ENCODE measurements at places on chromosomes 3 and 15. TPM values are rescaled to one million over a fixed set of nuclear protein-coding genes. Genes with fewer than 3 reads are reported as not detected.

FBXW12 gene
- polyA plus RNA-seq: not detected

- no peak for DNase-seq
- no peak overlapping the region for H3K4me3 ChIP-seq
- H3K27me3 ChIP-seq: no peaks in the 10 kb centered on the region
- no peaks in the 10 kb centered on the region for H3K36me3 ChIP-seq
- no peak overlapping the region for H3K27ac ChIP-seq
Measured at GRCh38 chr3:55165278-55165677, 237.4 kb upstream of the LRTM1 start.

- peaks cover 13% of the 10 kb centered on the region for H3K36me3 ChIP-seq
- no peak overlapping the region for H3K4me3 ChIP-seq
- H3K4me1 ChIP-seq: no peaks in the 10 kb centered on the region
Measured at GRCh38 chr15:76803049-76803571, 102.0 kb downstream of the SCAPER start.

GRCh38 chr15:64653757-64654156 is 121.6 kb downstream of the RBPMS2 start:
- no peaks in the 10 kb centered on the region for H3K27me3 ChIP-seq
- DNase-seq: no peak
- no peak overlapping the region for H3K27ac ChIP-seq
- no peak overlapping the region for H3K4me3 ChIP-seq
- H3K4me1 ChIP-seq: peaks cover 40% of the 10 kb centered on the region
- H3K36me3 ChIP-seq: peaks cover 12% of the 10 kb centered on the region

GRCh38 chr15:98799461-98800390 is 151.4 kb downstream of the IGF1R start:
- peaks cover 66% of the 10 kb centered on the region for H3K4me1 ChIP-seq
- H3K27ac ChIP-seq: peak overlapping the region; percentile 68
- peaks cover 4% of the 10 kb centered on the region for H3K36me3 ChIP-seq
- H3K27me3 ChIP-seq: no peaks in the 10 kb centered on the region
- H3K4me3 ChIP-seq: peak overlapping the region; percentile 24
- DNase-seq: no peak

ZIC1 gene
- polyA plus RNA-seq: not detected

DNA sequence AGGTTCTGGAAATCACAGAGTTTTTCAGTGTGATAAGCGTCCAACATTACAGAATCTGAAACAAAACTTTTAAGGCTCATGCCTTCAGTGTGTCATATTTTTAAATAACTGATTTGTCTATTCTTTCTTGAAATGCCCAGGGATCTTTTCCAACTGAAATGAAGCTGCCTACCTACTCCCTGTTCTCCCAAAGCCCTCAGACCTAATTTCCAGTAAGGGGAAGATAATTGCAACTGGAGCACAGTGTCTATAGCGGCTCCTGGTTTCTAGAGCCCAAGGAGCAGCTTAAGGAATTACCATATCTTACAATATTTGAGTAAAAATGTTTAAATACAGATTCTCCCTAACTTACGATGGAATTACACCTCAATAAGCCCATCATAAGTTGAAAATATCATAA is 33.0 kb downstream of the LRRC2 start:
- no peak overlapping the region for H3K27ac ChIP-seq
- H3K27me3 ChIP-seq: no peaks in the 10 kb centered on the region
- peaks cover 27% of the 10 kb centered on the region for H3K4me1 ChIP-seq
- DNase-seq: no peak
- no peaks in the 10 kb centered on the region for H3K36me3 ChIP-seq
- no peak overlapping the region for H3K4me3 ChIP-seq

GRCh38 chr3:69288161-69288895 is 97.6 kb downstream of the FRMD4B start:
- no peak for DNase-seq
- no peak overlapping the region for H3K4me3 ChIP-seq

ZNF385D gene
- polyA plus RNA-seq: not detected

GRCh38 chr15:98401029-98401428 is 247.3 kb upstream of the IGF1R start:
- no peaks in the 10 kb centered on the region for H3K36me3 ChIP-seq
- no peak for DNase-seq
- peaks cover 3% of the 10 kb centered on the region for H3K27me3 ChIP-seq
- no peak overlapping the region for H3K4me3 ChIP-seq
